ENCODE measurements at places on chromosomes 1 and 21.

DNA sequence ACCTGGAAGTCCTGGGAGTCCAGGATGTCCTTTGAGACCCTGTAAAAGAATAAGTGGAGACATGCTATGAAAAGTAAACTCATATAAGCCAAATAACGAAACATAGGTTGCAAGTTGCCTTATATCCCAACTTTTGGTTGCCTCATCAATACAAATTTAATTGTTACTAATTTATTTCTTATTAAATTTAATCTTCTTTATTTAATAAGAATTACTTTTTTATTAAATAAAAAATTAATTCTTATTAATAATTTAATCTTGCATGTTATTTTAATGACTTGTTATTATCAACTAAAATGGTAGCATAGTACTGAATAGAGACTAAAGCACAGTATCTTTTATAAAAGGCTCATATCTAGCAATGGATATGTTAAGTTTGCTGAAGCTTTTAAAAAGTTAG, 92.9 kb downstream of the COL24A1 start:
- no peak for DNase-seq

GRCh38 chr1:100499194-100499811, 38.6 kb upstream of the GPR88 start:
- DNase-seq: no peak

DNA sequence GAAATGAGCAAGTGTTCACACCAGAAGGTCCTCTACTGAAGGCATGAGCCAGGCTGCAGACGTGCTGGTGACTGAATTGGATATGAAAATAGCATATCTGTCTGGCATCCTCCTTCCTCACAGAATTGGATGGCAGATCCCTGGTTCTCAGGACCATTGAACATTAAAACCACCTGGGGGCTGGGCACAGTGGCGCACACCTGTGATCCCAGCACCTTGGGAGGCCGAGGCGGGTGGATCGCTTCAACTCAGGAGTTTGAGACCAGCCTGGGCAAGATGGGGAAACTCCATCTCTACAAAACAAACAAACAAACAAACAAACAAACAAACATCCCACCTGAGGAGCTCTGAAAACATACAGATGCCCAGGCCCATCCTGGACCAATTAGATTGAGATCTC, 23.4 kb downstream of the TEX35 start:
- no peak for DNase-seq

- no peak for DNase-seq
Observed at GRCh38 chr1:111895469-111895868, 94.0 kb downstream of the KCND3 start.

DNA sequence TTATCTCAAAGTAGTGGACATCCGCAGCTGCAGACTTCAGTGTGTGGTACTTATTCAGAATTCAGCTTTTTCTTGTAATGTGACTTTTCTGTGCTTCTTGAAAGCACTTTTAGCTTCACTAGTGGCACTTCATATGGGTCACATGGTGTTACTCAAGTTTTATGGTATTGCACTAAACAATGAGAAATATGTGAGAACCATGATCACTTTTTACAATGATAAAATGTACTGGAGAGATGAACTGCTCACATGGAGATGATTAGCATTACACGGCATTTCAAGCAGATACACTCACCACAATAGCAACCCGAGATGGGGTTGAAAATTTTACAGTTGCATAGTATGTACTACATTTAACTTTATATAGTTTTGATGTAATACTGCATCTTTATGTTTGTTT, 40.1 kb upstream of the GPR52 start:
- no peak for DNase-seq

DNA sequence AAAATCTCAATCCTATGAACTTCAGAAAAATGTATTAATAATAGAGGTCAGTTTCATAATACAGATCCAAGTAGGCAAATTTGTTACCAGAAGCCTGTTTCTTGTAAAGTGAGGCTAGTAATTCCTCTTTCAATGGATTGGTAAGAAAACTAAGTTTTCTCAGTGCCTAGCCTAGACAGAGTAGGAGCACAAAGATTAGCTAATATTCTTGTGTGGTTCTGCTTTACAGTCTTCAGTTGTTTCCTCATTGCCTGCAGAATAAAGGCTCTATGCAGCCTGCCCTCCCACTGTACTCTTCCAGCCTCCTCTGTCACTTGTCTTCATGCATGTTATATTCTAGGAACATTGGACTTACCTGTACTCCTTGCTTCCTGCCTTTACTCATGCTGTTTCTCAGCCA, 2.4 kb upstream of the PPP1R15B start:
- no peak for DNase-seq

DNA sequence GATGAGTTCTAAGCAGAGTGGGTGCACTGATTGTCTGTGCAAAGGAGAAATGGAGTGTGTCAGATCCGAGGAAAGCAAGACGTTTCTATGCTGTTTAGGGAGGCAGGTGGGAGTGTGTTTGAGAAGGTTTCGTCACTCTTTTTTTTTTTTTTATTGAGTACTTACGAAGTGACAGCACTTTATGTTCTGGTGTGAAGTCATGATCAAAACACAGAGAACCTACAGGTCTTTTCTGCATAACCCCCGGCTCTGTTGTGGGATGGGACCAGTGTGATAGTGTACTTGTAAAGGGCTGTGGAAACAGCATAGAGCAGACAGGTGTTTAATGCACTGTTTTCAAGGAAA, 26.7 kb downstream of the MIA3 start:
- DNase-seq: peak; percentile 30

GRCh38 chr1:25472471-25472870, 41.8 kb downstream of the MACO1 start:
- DNase-seq: no peak

DNA sequence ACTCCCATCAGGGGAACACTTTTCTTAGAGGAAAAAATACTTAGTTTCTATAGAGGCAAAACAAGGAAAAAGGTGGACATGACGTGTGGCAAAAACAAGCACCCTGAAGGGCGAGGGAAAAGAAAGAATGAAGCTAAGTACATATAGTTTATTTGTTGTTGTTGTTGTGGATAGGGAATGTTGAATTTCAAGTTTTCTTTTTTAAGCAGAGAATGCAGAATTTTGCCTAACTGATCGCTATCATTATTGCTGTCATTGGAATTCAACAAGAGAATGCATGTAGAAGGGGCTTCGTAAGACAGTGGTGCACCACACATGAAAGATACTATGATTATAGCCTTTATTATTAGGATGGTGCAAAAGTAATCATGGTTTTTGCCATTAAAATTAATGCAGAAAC, 144.0 kb downstream of the LMO4 start:
- no peak for DNase-seq

GRCh38 chr1:10803971-10804820, 7.8 kb upstream of the CASZ1 start:
- DNase-seq: no peak

- peak; percentile 96 for DNase-seq
Observed at GRCh38 chr21:42002421-42002958, 7.7 kb downstream of the ZBTB21 start.

- no peak for DNase-seq
Observed at GRCh38 chr1:228219245-228219961, 11.6 kb downstream of the OBSCN start.

- DNase-seq: peak; percentile 23
Observed at GRCh38 chr1:10514490-10515235, 39.9 kb downstream of the PEX14 start.

DNA sequence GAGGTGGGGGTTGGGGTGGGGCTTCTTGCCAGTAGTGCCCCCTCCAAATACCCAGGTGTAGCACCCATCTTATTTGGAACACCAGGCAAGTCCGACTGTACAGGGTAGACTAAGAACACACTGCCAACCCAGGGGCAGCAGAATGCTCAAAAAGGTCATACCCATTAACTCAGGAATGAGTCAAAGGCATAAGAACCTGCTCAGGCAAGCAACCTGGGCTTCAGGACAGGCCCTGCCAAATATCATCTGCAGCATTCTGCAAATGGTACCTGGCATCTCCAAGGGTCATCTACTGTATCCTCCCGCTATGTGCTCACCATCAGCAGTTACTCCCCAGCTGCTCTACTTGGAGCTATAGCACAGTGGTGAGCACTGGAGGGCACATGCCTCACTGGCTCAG, 19.4 kb downstream of the PEA15 start:
- no peak for DNase-seq

GRCh38 chr1:54569339-54569738, 21.3 kb downstream of the ACOT11 start:
- DNase-seq: peak; percentile 34

All from amniotic epithelial cell (primary cell).